Fibroblast of lung (primary cell): ENCODE measurements at places on chromosomes 2 and 18. TPM values are rescaled to one million over a fixed set of nuclear protein-coding genes. Genes with fewer than 3 reads are reported as not detected.

LINC00305 gene
- polyA plus RNA-seq: not detected in 2 replicates

NTSR2 gene
- polyA plus RNA-seq: not detected in 2 replicates

UGT1A5 gene
- polyA plus RNA-seq: not detected in 2 replicates

PCBP1 gene
- polyA plus RNA-seq: 104 and 143 TPM in 2 replicates

POMC gene
- polyA plus RNA-seq: 0.33 TPM in 1 of 2 replicates, not detected in the other

CNTNAP5 gene
- polyA plus RNA-seq: not detected in 2 replicates

C2orf49 gene
- polyA plus RNA-seq: 17.0 and 20.9 TPM in 2 replicates

TRIM43 gene
- polyA plus RNA-seq: not detected in 2 replicates

HJURP gene
- polyA plus RNA-seq: 6.2 and 28.3 TPM in 2 replicates

CCDC148 gene
- 0.61 and 1.2 TPM in 2 replicates for polyA plus RNA-seq

NAGK gene
- 121 and 136 TPM in 2 replicates for polyA plus RNA-seq

RUFY4 gene
- polyA plus RNA-seq: not detected in 2 replicates

UGT1A8 gene
- not detected in 2 replicates for polyA plus RNA-seq

FOXD4L1 gene
- not detected in 2 replicates for polyA plus RNA-seq

ALPI gene
- polyA plus RNA-seq: not detected in 2 replicates

PDIA6 gene
- 491 and 527 TPM in 2 replicates for polyA plus RNA-seq

RAB6C gene
- polyA plus RNA-seq: 0.05 and 0.10 TPM in 2 replicates

RTP5 gene
- polyA plus RNA-seq: not detected in 2 replicates

ADD2 gene
- 0.22 and 2.5 TPM in 2 replicates for polyA plus RNA-seq

RIT2 gene
- polyA plus RNA-seq: not detected in 2 replicates

COL3A1 gene
- 519 and 2,255 TPM in 2 replicates for polyA plus RNA-seq

RNU2-63P gene
- polyA plus RNA-seq: not detected in 2 replicates

NFU1 gene
- 59.1 and 62.9 TPM in 2 replicates for polyA plus RNA-seq

NEDD4L gene
- polyA plus RNA-seq: 5.5 and 13.0 TPM in 2 replicates

TFPI gene
- 141 and 274 TPM in 2 replicates for polyA plus RNA-seq

FAP gene
- polyA plus RNA-seq: 116 and 140 TPM in 2 replicates

CD8B2 gene
- polyA plus RNA-seq: not detected in 2 replicates

CROCC2 gene
- 0.02 and 0.12 TPM in 2 replicates for polyA plus RNA-seq

DSG1 gene
- polyA plus RNA-seq: not detected in 2 replicates

COPS9 gene
- 176 and 191 TPM in 2 replicates for polyA plus RNA-seq

CYS1 gene
- polyA plus RNA-seq: 0.31 and 0.37 TPM in 2 replicates

SH3RF3 gene
- 8.3 and 9.5 TPM in 2 replicates for polyA plus RNA-seq

CDK15 gene
- polyA plus RNA-seq: 2.3 and 6.0 TPM in 2 replicates

MAB21L4 gene
- not detected in 2 replicates for polyA plus RNA-seq

KCNF1 gene
- 0.22 and 1.7 TPM in 2 replicates for polyA plus RNA-seq

PSMA8 gene
- polyA plus RNA-seq: not detected in 2 replicates

SERPINB5 gene
- 0.02 and 0.05 TPM in 2 replicates for polyA plus RNA-seq

IL37 gene
- polyA plus RNA-seq: not detected in 2 replicates

PPP4R1 gene
- polyA plus RNA-seq: 83.5 and 92.6 TPM in 2 replicates

FAM161A gene
- 0.84 and 1.1 TPM in 2 replicates for polyA plus RNA-seq

TUBB8B gene
- polyA plus RNA-seq: 0.11 TPM in 1 of 2 replicates, not detected in the other

GRHL1 gene
- 0.65 and 0.69 TPM in 2 replicates for polyA plus RNA-seq

UGT1A9 gene
- not detected in 2 replicates for polyA plus RNA-seq

VIT gene
- 0.46 and 0.62 TPM in 2 replicates for polyA plus RNA-seq

SPRED2 gene
- 26.1 and 33.5 TPM in 2 replicates for polyA plus RNA-seq

RGPD3 gene
- polyA plus RNA-seq: 0.07 and 0.12 TPM in 2 replicates

ERMN gene
- not detected in 2 replicates for polyA plus RNA-seq

RAB27B gene
- 0.14 and 0.92 TPM in 2 replicates for polyA plus RNA-seq

REEP1 gene
- 0.02 and 0.14 TPM in 2 replicates for polyA plus RNA-seq

NOSTRIN gene
- polyA plus RNA-seq: 0.46 and 1.3 TPM in 2 replicates

MROH2A gene
- not detected in 2 replicates for polyA plus RNA-seq

CFAP221 gene
- 0.07 TPM in 1 of 2 replicates, not detected in the other for polyA plus RNA-seq

DYNAP gene
- not detected in 2 replicates for polyA plus RNA-seq

FEV gene
- not detected in 2 replicates for polyA plus RNA-seq

SPDYA gene
- 0.06 and 0.09 TPM in 2 replicates for polyA plus RNA-seq

PHOSPHO2 gene
- polyA plus RNA-seq: 1.4 and 2.8 TPM in 2 replicates

SEH1L gene
- 52.7 and 56.0 TPM in 2 replicates for polyA plus RNA-seq
